ENCODE measurements at places on chromosomes 7 and 10.

DNA sequence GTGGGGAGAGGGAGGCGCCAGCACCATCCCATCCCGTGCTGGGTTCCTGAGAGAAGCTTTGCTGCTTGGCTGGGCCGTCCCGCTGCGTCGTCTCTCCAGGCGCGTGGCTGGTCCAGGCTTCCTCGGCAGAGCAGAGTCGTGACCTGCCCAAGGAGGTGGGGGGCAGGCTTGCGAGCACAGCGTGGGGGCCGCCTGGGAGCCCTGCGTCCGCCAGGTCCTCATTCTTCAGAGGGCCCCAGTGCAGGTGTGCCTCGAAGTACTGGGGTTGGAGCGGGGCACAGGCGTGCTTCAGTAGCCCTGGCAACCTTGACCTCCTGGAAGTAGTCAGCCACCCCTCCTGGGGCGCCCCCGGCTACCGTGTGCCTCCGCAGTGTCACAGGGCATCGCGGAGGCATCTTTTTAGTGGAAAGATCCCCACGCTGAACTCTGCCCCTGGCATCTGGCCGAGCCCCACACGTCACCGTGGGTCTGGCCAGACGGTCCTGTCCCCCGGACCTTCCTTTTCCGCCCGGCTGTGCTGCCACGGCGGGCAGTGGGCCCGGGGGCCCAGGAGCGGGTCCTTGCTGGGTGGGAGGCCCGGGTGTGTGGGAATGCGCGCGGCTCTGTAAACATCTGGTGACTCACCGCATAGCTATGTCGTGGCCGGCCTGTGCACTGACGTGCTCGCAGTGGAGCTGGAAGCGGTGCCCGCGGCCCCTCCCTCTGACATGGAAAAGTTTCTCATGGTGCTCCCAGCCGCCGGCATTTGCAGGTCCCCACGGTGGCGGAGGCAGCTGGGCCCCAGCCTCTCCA, 6.4 kb downstream of the MAFK start:
- DNase-seq = no peak

GRCh38 chr10:61016630-61017029, 72.6 kb upstream of the RHOBTB1 start:
- DNase-seq = no peak

- no peak for DNase-seq
Measured at GRCh38 chr7:106068538-106068961, 43.6 kb downstream of the SYPL1 start.

GRCh38 chr7:44073664-44074348, 8.4 kb upstream of the PGAM2 start:
- peak; percentile 40 for DNase-seq

- DNase-seq = no peak
Measured at GRCh38 chr10:123275136-123275564, 120.9 kb downstream of the BUB3 start.
